Lower leg skin (tissue), 4 donors: ENCODE measurements at places on chromosomes 4 and X. TPM values are rescaled to one million over a fixed set of nuclear protein-coding genes. Genes with fewer than 3 reads are reported as not detected.

- no peak for DNase-seq
Measured at GRCh38 chrX:41723826-41724225, at the start of gene GPR82. TSS of gene GPR82 (plus strand) at chrX:41724181. CDS start at chrX:41727027, 2,846 bp downstream.

- no peak for DNase-seq
Measured at GRCh38 chr4:55086578-55086977, 38.8 kb downstream of the KDR start.

Gene ANXA10
- total RNA-seq = not detected

GRCh38 chr4:102868153-102868780, 525 bp upstream of the CISD2 start:
- peak; percentile 86 for DNase-seq

Gene CTAG1A
- not detected for total RNA-seq

DNA sequence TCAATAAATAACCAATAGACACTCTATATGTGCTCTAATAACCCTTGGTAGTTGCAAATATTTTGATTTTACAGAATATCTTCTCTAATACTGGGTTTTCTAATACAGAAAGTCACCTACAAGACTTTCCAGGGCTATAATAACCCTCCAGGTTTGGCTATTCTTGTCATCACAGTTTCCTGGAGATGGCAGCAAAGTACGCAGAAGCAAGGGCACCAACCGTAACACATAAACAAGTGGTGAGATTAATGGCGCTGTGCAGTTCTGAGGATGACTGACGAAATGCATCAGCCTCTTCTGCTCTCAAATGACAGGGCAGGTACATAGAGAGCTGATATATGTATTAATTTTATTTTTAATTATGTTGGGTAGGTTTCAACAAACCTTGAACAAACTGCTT, 122.4 kb downstream of the C4orf33 start:
- DNase-seq = no peak

Gene RXFP1
- total RNA-seq = not detected

Gene TLR2
- 11.7 TPM for total RNA-seq

GRCh38 chrX:134733591-134733990, 75.3 kb upstream of the PLAC1 start:
- no peak for DNase-seq

- DNase-seq = no peak
Measured at GRCh38 chrX:9955506-9955905, 11.7 kb upstream of the CLDN34 start.

DNA sequence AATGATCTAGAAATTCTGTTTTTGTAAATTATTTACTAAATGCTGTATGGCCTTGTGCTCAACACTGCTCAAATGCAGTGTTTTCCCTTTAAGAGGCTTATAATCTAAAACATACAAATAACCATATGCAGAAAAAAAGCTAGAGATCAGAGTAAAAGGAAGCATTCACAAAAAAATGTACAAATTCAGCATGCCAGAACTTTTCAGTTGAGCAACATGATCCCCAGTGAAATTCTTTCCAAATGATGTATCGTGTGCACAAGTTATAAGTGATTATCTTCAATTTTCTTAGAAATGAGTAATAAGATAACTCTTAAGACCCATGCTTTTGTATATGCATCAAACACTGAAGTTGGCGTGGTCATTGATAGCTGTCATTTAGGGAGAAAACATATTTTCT, 5.0 kb downstream of the GPC3 start:
- no peak for DNase-seq

Gene GUCY2F
- not detected for total RNA-seq

GRCh38 chr4:27187786-27188185, 327.1 kb downstream of the STIM2 start:
- DNase-seq = no peak

GRCh38 chrX:3548765-3549391, 164.6 kb downstream of the PRKX start:
- no peak for DNase-seq

GRCh38 chr4:140351093-140352075, 22.1 kb upstream of the SCOC start:
- DNase-seq = no peak

DNA sequence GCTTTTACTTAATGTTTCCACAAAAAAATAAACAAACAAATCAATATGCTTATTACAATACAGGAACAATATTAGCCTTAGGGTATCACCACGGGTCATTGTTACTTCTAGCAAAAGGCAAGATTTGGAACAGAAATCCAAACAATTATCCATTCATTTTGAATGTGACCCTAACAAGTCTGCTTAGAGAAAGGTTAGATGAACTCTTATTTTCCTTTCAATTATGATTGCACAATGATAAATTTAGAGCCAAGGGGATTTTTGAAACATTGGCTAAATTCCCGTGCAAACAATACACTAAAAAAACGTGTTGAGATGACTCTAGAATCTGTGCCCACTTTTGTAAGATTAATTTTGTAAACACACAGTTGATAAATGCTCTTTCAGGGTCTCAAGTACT, 474.7 kb downstream of the PCDH7 start:
- no peak for DNase-seq
